ENCODE measurements at places on chromosomes 4 and X.

DNA sequence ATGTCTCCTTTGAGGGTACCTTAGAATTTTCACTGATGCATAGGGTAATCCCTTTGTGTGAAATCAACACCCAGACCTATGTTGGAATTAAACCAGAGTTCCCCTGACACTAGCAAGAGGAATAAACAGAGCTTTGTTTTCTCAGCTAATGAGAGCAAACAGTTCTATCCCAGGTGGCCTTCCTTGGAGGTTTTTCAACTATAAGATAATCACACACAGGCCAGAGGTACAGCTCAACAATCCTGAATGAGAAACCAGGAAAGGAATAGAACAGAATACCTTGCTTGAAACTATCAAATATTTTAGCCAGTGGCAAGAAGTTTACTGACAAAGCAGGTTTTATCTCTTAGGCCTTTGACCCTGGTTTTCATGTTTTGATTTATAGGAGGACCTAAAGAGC, 100.2 kb downstream of the OTC start:
- peak; percentile 32 for DNase-seq

- no peak for DNase-seq
Measured at GRCh38 chr4:113832803-113833202, 71.3 kb upstream of the CAMK2D start.

- no peak for DNase-seq
Measured at GRCh38 chr4:118711052-118711451, 25.9 kb downstream of the METTL14 start.

GRCh38 chr4:124234771-124235170, 477.8 kb downstream of the ANKRD50 start:
- no peak for DNase-seq

DNA sequence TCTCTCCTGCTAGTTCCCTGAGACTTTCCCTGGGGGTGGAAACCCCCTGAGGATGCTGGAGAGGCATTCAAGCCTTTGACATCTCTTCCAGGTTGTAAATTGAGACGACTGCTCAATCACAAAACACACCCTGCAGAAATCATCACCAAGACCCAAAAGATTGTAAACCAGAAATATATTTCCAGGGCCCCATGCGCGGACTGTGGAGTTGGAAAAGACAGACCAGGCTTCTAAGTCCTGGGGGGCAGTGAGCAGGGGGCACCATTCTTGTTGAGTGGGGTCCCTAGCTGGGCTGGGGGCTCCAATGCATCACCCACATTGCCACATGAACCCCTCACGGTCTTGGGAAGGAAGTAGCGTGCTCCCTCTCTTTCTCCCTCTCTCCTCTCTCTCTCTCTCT, 87.9 kb upstream of the C4orf50 start:
- DNase-seq, result no peak

GRCh38 chr4:6752486-6752829, 30.1 kb upstream of the KIAA0232 start:
- no peak for DNase-seq

GRCh38 chrX:10474913-10475568, 145.3 kb downstream of the MID1 start:
- no peak for DNase-seq

- DNase-seq, result no peak
Measured at GRCh38 chrX:119790977-119791436, 423 bp downstream of the RPL39 start.

DNA sequence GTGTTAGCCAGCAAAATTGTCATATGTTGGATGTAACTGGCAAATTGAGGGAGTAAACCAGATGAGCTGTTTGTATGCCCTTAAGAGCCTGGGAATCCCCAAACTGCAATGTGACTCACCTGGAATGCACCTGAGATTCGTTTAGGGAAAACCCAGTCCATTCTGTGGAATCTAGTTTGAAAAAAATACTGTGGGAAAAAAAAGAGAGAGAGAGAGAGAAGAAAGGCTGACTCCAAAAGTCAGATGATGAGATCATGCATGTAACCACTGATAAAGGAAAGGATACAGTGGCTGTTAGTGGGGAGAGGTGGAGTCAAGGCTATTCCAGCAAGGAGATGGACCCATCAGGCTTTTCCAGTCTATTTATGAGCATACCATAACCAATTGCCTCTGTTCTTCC, 48.5 kb downstream of the SLC9A7 start:
- no peak for DNase-seq

GRCh38 chr4:136306361-136306760, 1225.9 kb downstream of the PCDH18 start:
- no peak for DNase-seq

GRCh38 chrX:689983-690382, 59.4 kb downstream of the SHOX start:
- DNase-seq, result no peak

DNA sequence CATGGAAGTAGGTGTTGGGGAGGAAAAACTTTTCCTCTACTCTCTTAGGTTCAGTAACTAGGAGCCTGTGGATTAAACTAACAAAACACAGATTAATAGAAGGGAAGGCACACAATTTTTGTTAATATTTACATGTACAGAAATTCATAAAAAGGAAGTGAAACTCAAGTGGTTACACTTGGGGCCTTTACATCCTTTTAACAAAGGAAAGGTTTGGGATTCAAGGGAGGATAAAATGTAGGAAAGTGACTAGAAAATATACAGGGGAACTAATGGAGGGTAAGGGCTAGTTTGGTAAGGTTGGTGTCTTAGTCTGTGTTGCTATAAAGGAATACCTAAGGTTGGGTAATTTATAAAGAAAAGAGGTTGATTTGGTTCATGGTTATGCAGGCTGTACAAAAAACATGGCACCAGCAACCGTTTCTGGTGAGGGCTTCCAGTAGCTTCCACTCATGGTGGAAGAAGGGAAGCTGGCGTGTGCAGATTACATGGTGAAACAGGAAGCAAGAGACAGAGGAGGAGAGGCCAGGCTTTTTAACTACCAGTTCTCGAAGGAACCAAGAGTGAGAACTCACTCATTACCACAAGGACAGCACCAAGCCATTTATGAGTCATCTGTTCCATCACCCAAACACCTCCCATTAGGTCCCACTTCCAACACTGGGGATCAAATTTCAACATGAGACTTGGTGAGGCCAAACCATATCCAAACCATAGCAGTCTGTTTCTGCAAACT, 124.4 kb downstream of the CHRDL1 start:
- DNase-seq, result no peak

GRCh38 chrX:11419102-11419501, 125.9 kb downstream of the AMELX start:
- no peak for DNase-seq
